ENCODE measurements at places on chromosomes 2 and 18.

- DNase-seq = no peak
Observed at GRCh38 chr2:205965707-205966106, 120.3 kb downstream of the INO80D start.

DNA sequence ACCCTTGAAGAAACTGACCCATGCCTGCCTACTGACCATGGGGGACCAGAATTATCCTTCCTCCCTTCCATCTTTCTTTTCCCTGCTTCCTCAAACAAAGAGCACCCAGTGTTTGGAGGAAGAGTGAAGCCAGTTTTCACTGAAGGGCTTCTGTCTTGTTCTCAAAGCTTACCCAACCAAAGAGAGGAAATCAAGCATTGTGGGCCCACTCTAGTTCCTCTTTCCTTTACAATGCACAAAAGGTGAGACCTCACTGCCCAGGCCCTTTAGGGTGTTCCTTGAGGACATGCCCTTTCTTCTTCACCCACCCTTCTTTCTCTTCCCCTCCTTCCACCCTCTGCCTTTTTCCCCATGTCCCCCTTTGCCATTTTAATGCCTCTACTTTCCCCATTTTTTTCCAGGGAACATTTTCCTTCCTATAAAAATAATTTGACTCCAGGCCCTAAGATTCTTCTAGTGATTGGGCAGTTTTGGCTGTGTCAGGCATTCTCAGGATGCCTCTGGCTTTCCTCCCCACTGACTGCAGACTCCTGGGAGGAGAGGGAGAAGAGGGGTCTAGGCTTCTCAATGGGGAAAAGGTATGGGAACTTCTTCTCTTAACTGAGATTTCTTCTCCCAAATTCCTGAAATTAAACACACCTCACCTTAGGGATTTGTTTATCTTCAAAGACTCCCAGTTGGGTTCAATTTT, 126.6 kb upstream of the RMDN2 start:
- DNase-seq = no peak

GRCh38 chr2:195051401-195051800, 605.6 kb upstream of the SLC39A10 start:
- no peak for DNase-seq

- DNase-seq = peak; percentile 63
Observed at GRCh38 chr18:13425357-13426091, 207.0 kb downstream of the LDLRAD4 start.

DNA sequence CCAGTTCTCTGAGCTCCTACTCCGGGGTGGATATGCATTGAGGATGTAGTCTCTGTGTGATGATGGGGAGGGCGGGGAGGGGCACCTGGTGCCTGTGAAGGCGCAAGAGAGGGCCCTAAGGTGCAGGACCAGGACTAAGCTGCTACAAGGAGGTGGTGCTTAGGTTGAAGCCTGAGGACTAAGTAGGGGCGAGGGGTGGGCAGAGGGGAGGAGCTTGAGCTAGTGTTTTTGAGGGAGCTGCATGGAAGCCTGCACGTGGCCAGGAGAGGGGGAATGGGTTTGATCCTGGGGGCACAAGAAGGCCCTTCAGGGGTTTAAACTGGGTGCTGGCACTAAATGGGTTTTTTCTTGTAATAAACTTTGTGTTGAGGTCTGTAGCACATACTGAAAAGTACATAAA, 105.0 kb downstream of the UGGT1 start:
- no peak for DNase-seq

DNA sequence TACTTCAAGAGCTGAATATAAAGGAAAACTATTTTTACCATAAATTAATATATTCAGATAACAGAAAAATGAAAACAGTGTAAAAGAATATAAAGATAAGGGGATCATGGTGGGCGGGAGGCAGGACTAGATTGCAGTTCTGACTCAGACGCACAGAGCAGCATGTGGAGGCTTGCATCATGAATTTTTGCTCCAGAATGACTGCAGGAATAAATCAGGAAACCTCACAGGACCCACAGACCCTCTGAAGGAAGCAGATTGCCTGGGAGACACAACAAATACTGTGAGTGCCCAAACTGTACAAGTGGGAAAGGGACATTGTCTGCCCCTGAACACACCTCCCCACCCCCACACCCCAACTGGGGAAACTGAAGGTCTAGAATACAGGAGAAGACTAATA, 19.2 kb upstream of the SIGLEC15 start:
- no peak for DNase-seq

DNA sequence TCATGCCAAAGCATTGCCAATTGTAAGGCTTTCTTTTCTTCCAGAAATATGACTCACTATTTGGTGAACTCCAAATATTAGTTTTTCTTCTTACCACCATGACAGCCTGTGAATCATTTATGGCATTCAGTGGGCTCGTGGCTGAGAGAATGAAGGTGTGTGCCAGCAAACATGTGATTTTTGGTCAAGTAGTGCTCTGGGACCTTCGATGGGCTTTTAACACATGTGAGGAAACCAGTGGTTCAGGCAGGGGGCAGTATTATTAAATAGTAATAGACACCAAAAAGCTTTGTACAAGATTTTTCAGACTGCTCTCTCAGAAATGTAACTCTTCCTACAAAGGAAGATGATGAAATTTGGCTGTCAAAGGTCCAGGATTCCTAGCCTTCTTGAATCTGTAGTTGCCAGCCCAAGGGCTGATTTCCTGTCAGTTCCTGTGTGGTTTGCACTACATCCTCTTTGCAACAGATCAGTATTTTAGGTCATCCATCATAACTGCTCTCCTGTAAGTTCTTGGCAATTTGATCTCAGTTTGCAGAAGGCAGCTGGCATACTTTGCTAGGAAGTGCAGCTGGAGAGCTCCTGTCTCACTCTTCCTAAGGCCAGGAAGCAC, 64.3 kb downstream of the BABAM2 start:
- DNase-seq = peak; percentile 18

DNA sequence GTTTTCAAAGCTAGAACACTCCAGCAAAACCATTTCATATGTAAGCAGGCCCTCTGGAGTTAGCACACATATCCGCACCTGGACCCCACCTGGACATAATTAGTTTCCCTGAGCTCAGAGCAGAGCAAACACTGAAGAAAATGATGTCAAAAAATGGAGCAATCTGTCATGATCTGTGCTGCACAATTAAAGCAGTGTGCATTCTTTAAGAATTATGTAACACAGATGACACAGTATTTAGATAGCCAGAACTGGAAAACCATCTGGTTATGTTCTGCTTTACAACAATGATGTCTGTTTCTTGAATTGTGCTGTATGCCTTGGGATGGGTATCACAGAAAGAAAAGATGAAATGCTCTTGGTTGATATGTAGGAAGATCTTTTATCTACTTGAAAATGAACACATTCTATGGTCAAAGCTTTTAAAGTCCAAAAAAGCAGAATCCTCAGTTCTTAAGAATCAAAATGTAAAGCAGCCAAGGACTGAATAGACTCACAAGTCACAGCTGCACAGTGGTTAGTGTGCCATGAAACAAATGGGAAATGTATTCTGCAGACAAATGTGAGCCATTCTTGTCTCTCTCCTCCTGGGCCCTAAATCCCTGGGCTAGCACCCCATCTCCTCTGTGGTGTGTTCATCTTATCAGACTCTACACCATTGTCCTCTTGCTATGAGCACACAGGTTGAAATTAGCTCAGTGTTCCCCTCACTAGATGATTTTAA, 36.8 kb downstream of the HRH4 start:
- no peak for DNase-seq

DNA sequence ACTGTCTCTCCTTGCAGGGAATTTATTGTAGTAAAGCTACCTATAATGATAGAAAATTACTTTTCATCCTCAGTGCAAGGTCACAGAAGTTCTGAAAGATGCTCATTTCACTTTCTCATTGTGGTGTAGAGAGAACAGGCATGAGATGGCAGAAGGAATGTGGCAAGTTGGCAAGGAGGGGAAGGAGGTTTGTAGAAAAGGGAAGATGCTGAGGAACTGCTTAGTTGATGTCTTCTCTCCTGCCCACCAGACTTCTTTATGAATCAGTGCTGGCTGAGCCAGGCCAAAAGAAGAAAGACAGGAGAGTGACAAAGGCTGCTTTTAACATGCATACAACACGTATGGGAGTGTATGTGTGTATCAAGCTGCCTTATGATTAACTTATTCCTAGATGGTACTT, 164.4 kb downstream of the PRPF40A start:
- DNase-seq = no peak

DNA sequence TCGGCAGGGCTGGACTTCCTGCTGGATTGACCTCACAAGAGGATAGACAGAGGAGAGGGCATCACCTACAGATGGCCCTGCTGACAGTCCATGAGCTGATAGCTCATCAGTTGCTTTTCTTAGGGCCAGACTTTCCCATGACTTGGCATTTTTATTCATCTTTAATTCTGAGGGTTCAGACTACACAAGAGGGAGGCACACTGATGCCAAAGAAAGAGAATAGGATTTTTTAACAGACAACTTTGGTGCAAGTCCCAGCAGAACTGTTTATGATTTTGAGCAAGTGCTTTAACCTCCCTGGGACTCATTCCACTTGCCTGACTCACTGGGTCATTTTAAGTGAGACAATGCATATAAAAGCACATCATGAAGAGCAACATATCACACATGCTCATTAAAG, 299.2 kb downstream of the INSIG2 start:
- DNase-seq = no peak

DNA sequence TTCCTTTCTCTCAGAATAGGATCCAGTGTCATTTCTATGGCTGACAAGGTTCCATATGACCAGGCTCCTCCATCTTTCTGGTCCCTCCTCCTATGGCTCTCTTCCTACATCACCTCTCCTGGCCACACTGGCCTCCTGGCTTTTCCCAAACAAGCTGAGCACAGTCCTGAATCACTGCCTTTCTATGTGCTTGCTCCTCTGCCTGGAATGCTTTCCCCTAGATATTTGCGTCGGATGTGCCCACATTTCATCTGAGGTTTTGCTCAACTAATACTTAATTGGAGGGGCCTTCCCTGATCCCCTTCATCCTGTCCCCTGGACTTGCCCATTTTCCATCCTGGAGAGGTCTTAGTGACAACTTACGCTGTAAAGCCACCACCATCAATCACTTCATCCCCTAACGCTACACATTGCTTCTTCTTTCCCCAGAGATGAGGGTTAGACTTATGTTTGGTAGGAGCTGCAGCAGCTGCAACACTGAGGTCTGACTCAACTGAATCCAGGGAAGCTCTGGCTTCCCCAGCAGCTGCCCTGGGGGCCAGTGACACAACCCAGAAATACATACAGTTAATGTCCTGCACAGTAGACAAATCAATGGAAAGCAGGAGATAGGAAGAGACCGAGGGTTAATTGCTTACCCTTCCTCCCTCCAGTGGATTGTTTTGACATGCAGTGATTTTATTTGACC, 42.9 kb downstream of the QPCT start:
- no peak for DNase-seq

- no peak for DNase-seq
Observed at GRCh38 chr2:2830576-2830975, 499.5 kb upstream of the MYT1L start.

DNA sequence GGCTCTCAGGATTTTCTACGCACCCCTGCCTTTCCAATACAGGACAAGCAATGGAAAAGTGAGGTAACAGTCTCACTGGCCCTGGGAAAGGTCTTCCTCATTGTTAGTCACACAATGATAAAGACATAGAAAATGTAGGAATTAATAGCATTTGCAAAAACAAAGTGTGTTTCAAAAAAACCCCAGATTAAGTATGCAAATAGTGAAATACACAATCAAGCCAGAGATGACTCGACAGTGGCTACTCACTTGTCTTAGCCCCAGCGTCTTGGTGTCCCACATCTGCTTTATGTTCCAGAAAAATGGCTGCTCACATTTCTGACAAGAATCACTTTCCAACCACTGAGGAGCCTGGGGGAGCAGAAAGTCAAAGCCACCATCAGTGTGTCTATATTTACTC, 47.0 kb upstream of the AP1S3 start:
- no peak for DNase-seq

DNA sequence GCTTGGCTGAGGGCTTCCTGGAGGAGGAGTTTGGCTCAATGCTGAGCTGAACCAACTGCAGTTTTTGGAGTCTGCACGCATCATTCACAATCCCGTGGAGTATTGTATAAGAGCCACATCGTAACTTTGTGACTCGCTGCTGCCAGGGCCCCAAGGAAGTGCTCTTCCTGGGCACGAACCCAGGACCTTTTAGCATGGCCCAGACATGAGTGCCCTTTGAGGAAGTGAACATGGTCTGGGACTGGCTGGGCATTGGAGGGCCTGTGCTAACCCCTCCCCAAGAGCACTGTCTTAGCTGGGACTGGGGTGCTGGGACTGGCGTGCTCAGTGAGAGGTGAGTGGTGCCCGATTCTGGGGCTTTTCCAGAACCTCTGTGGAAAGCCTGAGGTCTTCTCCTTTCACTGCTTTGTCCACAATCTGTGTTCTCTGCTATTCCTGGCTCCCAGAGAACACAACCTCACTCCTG, 88.6 kb downstream of the LIPG start:
- DNase-seq = no peak

GRCh38 chr2:221465776-221466175, 106.3 kb downstream of the EPHA4 start:
- DNase-seq = peak; percentile 14

GRCh38 chr18:5893956-5894610, 1.2 kb downstream of the TMEM200C start:
- no peak for DNase-seq

- DNase-seq = no peak
Observed at GRCh38 chr2:99524056-99524455, 34.2 kb upstream of the REV1 start.

GRCh38 chr2:43329637-43330036, 103.2 kb upstream of the ZFP36L2 start:
- DNase-seq = no peak

DNA sequence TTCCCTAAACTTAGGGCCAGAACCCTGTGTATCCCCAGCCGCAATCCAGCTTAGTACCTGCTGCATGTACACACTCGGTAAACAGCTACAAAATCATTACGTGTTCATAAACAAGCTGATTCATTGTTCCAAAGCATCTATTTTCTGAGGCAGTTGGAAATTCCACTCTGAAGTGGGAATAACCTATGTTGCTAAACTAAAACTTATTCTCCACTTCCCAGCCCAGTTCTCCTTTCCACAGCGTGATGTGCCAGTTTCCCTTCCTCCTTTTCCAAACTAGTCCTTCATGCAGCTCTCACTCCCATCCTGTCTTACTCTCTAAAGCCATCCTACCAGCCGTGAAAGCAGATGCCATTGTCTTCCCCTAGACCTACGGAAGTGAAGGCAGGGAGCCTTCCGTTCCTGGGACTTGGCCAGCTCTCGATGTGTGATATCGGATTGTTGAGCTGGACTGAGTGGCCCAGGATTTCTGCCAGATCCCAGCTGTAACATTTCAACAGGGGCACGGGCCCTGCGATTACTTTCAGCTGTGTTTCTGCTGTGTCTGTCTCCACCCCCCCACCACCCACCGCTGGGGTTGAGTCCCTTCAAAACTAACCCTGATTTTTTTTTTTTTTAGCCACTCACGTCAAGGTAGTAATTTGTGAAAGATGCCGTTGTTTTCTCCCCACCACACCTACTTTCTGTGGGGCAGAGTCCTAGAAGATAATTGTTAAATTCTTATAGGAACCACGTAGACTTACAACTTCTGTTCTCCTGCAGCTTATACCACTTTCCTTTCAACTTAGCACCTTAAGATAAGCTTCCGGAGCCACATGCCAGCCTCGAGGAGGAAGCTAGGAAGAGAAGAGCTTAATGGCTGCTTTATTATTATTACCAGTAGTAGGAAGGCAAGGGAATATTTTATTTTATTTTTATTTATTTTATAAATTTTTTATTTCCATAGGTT, 100.9 kb downstream of the CRIM1 start:
- DNase-seq = no peak
